Esophagus squamous epithelium (tissue), 5 donors: ENCODE measurements at places on chromosomes 5 and 9. TPM values are rescaled to one million over a fixed set of nuclear protein-coding genes. Genes with fewer than 3 reads are reported as not detected.

The MAP1B gene
- 34.4 TPM for total RNA-seq

The GCNT4 gene
- 2.3 TPM for total RNA-seq

The COL23A1 gene
- not detected for total RNA-seq

The FAM151B gene
- total RNA-seq = 3.6 TPM

The MELK gene
- total RNA-seq = 5.0 TPM

DNA sequence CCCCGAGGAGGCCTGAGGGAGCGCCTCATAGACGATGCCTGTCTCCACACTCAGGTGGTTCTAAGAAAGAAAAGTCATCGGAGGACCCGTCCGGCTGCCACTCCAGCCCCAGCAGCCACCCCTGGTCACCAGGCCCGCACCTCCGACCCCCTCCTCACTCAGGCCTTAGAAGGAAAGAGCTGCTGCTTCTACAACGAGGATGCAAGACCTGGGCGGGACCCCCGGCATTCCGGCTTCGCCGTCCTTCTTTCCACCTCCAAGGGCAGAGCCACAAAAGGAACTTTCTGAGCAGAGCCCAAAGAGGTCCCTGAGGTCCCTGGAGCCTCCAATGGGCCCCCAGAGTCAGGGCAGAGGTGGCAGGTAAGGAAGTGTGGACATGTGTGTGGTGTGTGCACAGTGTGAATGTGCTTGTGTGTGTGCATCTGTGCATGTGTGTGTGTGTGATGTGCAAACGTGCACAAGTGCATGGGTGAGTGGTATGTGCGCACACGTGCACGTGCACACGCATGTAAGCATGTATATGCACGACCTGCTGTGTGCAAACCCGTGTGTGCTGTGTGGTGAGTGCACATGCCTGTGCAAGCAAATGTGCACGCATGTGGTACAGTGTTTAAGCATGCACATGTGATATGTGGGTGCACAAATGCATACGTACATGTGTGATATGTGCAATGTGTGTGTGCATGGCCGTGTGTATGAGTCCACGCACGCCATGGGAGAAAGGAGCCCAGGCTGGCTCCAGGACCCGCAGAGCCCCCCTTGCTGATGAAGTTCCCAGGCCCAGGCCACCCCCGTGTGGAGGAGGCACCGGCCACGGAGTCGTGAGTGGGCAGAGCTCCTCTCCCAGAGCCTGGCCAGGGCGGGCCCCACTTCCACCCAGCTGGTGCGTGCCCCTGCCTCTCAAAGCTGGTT is 27.7 kb upstream of the TMEM250 start:
- no peak for DNase-seq

DNA sequence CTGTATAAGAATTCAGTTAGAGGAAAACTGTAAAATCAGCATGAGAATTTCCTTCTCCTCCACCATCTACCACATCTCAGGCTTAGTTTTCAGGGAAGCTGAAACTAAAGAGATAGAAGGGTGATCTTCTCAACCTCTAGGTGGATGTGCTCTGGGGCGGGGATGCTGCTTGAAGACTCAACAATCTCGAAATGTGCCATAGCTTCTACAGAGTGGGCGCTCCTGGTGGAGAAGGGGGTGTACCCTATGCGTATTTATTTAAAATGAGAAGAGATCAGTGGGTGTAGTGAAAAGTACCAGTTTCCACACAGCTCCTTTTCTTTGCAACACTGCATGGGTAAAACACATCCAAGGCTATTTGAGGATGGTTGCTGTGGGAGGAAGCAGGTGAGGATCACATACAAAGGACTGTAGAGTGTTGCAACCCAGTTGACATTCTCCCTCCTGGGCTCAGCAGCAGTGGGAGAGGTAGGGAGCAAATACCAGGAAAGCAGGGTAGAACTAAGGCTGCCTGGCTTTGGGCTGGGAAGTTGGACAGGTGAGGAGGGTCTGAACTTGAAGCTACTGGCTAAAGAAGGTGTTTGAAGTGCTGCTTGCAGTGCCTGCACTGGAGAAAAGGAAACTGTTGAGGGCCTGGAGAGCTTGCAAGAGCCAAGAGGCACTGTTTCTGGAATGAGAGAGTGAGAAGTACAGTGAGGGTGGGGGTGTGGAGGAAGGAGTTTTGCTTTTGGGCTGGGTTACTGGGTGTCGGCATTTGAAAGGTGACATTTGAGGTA is 73.1 kb downstream of the MAST4 start:
- no peak for DNase-seq

DNA sequence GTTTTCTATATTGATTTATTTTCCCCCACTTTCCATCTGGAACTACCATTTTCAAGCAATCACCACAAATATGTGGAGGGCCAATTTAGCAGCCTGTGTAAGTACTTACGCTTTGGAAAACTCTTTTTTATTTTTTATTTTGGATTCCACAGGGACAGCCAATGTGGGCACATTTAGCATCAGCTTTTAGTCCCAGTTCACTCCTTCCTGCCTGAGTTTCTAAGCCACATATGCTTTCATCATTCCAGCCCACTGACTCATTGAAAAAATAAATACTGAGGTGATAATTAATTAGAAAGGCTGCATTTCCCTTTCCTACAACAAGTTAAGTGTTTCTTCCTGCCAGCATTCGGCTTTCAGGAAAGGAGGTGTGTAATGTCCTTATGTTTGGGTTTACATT is 76.8 kb downstream of the TMEM167A start:
- DNase-seq = no peak

GRCh38 chr5:76683816-76684731 is 31.9 kb upstream of the F2R start:
- no peak for DNase-seq
